ENCODE measurements at places on chromosomes 5 and 9.
A peak's percentile ranks its signal among the peaks of the same experiment; 100 is the strongest.

DNA sequence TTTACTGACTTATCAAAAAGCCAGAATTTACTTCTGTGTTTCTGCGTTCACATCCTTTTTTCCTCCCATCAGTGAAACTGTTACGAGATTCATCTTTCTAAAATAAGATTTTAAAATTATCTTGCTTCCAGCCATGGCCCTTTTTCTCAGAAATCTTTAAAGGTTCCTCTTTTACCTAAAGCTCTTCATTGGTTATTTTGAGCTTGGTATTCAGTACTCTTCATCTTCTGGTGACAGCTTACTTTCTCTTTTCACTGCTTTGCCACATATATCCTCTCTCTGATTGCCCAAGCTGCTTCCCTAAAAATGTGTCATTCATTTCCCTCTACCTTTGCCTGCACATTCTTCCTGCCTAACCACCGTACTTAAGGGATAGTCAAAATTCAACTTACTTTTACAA, 32.3 kb downstream of the TGFBR1 start:
- no peak for DNase-seq

DNA sequence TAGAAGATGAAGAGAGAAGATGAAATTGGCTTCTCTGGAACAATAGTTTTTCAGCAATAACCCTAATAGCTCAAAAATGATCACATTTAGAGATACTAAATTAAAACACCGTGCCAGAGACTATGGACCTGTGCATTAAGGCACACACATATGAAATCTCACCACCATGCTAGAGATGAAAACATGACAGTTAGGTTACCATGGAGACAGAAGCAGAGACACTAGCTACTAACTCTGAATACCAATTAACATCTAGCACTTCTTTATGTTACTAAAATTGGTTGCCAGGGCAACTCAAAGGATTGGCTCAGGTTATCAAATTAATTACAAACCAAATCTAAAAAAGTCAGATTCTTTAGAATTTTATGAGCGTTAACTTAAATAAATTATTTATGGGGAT, 337.7 kb downstream of the PLK2 start:
- DNase-seq = no peak

- DNase-seq = no peak
Measured at GRCh38 chr5:149426931-149427330, 47.8 kb upstream of the IL17B start.

DNA sequence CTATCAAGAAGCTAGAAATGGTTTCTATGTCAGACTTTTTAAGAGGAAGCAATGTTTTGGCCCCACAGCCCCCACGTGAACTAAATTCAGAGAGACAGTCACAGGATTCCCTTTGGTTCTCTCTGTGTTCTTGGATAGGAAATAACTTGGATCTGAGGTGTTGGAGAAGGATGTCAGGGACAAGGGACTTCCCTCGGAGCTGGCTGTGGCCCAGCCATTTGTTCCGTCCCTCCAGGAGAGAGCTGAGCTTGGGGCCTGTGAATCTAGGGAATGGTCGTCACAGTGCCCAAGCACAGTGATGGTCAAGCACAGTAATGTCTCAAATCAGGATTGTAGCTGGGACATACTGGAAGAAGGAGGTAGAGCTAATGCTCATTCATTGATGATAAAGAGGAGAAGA, 2.0 kb downstream of the C7 start:
- DNase-seq = no peak

GRCh38 chr9:86047361-86047760, 52.0 kb downstream of the GOLM1 start:
- no peak for DNase-seq

DNA sequence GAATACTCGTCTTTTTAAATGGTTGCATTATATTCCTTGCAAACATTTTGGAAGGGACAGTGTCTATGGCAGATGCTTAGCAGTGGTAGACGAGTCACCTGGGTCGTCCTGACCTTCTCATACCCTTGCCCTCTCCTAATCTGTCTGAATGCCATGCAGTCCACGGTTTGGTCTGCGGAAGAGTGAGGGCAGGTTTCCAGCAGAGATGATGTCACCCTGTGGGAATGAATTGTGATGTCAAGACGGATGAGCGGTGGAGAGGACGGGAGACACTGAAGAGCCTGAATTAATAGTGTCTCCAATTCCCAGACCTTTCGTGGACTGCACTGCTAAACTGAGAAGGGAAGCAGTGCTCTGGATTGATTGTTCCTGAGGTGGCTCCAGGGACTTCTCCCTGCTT, 329.0 kb upstream of the PANK3 start:
- no peak for DNase-seq

- DNase-seq = no peak
Measured at GRCh38 chr9:68949271-68950000, 64.5 kb downstream of the PRKACG start.

- no peak for DNase-seq
Measured at GRCh38 chr5:94191604-94192003, 426.8 kb downstream of the KIAA0825 start.

DNA sequence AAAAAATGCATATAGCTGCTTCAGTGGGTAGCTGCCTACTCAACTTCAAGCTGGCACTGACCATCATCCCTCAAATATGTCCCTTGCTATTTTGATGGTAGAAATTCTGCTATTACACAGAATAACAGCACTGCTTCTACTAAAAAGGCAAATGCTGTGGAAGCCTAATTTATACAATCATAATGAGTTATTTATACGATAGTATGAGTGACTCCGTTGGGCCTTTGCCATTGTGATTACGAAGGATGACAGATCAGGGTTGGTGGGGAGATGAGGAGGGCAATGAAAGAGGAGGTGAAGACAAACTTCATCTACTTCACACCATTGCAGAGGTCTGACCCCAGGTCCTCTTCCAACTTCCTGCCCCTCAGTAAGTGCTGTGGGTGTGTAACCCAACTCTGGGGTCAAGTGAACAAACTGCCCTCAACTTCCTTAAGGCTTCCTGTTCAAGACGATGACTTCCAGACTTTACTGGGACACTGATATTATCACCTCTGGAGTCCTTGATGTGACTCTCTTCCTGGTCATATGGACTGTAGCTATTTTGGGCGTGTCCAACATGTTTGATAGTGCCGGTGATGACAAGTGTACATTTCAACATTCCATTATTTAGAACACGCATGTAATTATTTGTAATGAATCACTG, 74.1 kb upstream of the RPS23 start:
- no peak for DNase-seq

GRCh38 chr5:143402017-143402552, 1.4 kb downstream of the NR3C1 start:
- peak; percentile 64 for DNase-seq

- DNase-seq = no peak
Measured at GRCh38 chr5:179400020-179400419, 54.8 kb upstream of the ADAMTS2 start.

DNA sequence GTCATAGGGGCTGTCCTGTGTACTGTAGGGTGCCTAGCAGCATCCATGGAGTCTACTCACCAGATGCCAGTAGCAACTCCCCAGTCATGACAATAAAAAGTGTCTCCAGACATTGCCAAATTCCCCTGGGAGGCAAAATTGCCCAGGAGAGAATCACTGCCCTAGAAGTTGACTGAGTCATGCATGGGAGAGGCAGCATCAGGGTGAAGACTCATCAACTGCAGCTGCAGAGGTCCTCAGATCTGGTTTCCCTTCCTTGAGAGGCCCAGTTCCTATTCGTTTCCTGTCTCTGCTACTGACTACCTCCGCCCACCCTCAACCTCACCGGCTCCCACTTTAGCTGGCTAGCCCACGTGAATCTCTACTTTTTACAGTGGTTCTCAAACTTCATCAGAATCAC, 88.6 kb upstream of the AGXT2 start:
- DNase-seq = no peak

DNA sequence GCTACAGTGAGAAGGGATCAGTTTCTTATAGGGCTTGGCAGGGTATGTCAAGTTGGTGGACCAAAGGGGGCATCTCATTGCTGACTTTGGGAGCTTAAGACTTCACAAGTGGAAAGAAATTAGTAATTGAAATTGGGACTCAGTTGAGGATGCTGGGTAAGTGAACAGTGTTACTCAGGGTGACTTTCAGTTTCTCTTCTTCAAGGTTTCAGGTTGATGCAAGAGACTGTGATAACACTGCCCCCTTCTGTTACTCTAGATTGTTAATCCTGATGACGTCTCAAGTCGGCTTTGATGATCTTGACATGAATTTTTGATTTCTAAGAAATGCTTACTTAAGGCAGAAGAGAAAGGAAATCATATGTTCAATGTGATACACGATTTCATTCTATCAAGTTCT, 21.3 kb downstream of the KCTD16 start:
- peak; percentile 91 for DNase-seq

- no peak for DNase-seq
Measured at GRCh38 chr5:61228691-61229280, 66.5 kb upstream of the SMIM15 start.

- DNase-seq = no peak
Measured at GRCh38 chr5:82854956-82855355, 222.2 kb downstream of the TMEM167A start.

DNA sequence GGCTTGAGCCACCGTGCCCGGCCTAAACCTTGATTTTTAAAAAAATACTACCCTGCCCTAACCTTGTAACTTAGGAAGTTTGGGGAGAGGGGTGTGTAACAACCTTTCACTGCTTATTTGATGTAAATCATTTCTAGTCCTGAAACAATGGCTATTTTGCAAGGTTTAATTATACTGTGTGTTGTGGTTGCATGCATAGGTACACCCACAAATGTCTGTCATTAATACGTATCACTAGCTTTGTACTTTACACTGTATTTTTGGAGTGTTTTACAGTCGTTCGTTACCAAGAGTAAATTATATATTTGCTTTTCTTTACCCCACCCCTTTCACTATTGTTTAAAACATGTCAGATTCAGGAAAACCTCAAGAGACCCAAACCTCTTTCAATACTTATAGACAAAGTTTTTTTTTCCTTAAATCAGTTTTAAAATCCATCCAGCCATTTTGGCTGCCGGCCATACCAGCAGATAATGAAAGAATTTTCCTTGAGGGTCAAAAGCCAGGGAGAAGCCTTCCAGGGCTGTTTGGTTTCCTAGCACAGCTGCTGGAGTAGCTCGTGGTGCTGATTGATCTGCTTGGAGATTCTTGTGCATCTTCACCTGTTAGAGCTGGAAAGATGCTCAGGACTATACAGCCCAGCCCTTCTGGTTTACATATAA, 50.7 kb downstream of the DOCK8 start:
- DNase-seq = no peak

DNA sequence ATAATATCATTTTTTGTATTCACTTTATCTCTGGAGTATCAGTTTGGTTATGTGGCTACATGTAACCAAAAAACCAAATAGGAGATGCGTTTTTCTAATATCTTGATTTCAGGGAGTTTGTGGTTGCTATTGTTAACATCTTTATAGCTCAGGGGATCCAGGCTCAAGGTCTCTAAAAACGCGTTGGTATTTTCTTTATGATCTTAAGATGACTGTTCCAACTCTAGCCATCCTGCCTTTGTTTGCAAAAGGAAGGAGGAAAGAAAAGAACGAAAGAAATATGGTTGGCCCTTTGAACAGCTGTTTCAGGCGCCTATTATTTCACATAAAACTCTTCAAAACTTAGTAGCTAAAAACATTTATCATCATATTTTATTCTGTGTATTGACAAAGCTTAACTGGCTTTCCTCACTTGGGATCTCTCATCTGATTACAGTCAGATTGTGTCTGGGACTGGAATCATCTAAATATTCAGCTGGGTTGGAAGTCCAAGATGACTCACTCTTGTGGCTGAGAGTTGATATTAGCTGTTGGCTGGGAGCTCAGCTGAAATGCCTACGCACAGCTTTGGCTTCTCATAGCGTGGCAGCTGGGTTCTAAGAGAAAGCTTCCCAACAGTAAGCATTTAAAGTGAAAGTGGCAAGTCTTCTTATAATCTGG, 60.1 kb downstream of the FAM174A start:
- DNase-seq = no peak

GRCh38 chr5:352639-353611, 31.4 kb downstream of the AHRR start:
- DNase-seq = no peak

DNA sequence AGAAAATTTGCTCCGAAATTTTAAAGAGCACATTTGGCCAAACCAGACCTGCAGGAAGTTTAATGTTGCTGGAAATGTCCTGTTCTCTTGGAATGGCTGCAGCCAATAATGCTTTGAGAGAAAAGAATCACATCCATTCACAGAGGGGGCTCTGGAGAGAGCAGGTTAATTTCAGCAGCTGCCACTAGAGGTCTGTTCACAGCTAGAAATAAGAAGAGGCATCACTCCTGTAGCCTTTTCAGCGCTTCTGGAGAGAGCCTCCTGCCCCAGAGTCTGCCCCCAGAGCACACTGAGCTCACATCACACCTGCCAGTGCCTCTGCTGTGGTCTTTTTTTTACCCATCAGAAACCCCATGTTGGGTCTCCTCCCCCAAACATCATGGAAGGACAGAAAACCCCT, 124.8 kb upstream of the RAD23B start:
- no peak for DNase-seq

DNA sequence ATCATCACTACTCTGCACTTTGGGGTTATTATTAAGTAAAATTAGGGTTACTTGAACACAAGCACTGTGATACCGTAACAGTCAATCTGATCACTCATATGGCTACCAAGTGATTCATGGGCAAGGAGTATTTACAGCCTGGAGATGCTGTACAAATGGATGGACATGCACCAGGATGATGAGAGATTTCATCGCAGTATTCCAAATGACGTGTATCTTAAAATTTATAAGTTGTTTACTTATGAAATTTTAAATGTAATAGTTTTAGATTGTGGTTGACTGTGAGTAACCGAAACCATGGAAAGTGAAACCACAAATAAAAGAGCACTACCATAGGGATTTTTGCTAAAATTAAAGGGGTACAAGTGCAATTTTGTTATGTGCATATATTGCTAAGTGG, 462.2 kb upstream of the PTGER4 start:
- no peak for DNase-seq

- DNase-seq = no peak
Measured at GRCh38 chr5:39979-40583, 51.9 kb upstream of the PLEKHG4B start.

- DNase-seq = no peak
Measured at GRCh38 chr9:81072758-81073157, 616.6 kb downstream of the TLE1 start.

- DNase-seq = no peak
Measured at GRCh38 chr5:40678460-40679147, 1.1 kb upstream of the PTGER4 start.

DNA sequence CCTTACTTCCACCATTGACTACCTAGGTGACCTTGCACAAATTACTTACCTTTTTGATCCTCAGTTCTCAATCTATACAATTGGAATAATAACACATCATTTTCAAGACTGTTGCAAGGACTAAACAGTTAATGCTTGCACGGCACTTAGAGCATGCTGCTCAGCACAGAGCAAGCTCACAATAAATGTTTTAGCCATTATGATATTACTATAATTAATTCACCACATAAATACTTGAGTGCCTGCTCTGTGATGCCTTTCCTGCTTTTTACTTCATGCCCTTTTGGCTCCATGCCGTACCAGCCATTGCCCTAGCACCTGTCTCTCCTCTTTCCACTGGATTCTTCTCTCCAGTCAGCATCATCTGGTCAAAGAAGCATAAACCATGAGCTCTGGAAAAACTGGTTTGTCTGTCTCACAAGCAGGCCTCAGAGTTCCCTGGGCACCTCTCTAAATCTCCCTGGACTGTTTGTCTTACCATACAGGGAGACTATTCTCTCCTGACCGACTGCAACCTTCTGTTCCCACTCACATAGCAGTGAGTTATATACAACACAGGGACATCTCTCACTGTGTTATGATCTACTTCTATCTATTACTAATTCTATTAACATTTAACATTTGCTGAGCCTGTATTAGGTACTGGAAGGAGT, 260.4 kb upstream of the ADRA1B start:
- no peak for DNase-seq

All from CD4-positive, alpha-beta T cell treated with Interleukin-17A for 1 hour (primary cell).